ENCODE measurements at places on chromosomes 16 and 17.

GRCh38 chr17:56912105-56912999 is 1.5 kb downstream of the TRIM25 start:
- DNase-seq: no peak

GRCh38 chr16:17235147-17235815 is 235.5 kb downstream of the XYLT1 start:
- DNase-seq: no peak

GRCh38 chr16:29708917-29709600 is 30.1 kb downstream of the QPRT start:
- no peak for DNase-seq

GRCh38 chr17:51463353-51463752 is 203.0 kb downstream of the UTP18 start:
- no peak for DNase-seq

DNA sequence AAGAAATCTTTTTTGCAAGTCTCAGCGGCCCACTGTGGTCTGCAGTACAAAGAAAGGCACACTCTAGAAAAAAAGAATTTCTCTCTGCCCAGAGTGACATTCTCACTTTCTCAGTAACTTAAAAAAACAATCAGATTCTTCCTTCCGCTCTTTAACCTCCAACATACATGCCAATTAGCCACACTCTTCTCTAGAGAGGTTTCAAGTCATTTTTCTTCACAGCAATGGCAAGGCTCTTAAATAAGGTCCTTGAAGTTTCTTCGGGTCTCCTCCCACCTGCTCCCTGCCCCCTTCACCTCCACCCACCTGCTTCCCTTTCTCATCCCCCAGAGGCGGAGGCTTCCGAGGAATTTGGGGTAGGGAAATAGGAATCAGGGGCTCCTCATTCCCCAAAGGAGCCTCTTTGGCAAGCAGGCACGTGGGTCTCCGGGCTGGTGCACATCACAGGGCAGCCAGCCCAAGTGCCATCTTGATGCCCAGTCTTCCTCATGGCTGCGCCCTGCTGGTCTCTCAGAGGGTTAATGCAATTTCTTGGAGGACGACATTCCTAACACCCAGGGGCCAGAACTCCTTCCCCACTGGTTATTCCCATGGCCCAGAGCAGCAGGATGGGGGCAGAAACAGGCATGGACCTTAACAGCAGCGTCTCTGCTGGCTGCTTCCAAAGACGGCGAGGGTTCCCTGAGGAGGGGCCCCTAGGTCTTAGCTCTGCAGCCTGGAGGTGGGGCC is 855 bp upstream of the MEOX1 start:
- peak; percentile 15 for DNase-seq

- no peak for DNase-seq
Observed at GRCh38 chr17:39700148-39700987, 504 bp downstream of the ERBB2 start.

Measured in CD4-positive, alpha-beta T cell treated with Interleukin-6 at 100 ng/mL for 8 hours (primary cell).